ENCODE measurements at places on chromosomes 3 and 15.

DNA sequence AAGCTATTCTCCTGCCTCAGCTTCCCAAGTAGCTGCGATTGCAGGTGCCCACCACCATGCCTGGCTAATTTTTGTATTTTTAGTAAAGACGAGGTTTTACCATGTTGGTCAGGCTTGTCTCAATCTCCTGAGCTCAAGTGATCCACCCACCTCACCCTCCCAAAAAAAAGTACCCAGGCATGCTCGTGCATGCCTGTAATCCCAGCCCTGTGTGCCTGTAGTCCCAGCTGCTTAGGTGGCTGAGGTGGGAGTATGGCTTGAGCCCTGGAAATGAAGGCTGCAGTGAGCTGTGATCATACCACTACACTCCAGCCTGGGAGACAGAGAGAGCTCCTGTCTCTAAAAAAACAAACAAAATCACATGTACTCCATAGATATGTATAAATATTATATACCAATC is 176.5 kb downstream of the SOX2 start:
- DNase-seq, result no peak

DNA sequence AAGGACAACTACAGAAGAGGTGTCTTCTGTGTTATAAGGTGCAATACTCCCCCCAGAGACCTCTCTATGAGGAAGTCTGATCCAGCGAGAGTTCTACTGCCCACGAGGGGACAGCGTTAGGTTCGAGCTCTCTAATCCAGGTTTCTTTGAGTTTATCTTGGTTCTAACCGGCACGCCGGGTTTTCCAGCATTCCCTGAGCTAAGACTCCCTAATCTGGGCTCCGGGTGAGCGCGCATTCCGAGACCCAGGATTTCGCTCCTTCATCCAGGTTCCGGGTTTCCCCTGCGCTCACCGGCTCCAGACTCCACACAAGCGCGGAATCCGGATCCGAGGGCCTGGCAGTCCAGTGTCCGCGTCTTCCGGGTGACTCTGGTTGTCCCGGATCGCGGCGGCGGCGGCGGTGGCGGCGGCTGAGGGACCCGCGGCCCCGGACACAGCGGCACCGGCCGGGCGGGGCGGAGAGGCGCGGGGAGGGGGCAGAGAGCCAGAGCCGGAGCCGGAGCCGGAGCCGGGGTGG is at the start of gene ZNF609:
Gene ZNF609 (plus strand): TSS at position 373 of the 518 bp plus-strand sequence. CDS start 38,842 bp downstream, outside the sequence.
- peak; percentile 85 for DNase-seq

DNA sequence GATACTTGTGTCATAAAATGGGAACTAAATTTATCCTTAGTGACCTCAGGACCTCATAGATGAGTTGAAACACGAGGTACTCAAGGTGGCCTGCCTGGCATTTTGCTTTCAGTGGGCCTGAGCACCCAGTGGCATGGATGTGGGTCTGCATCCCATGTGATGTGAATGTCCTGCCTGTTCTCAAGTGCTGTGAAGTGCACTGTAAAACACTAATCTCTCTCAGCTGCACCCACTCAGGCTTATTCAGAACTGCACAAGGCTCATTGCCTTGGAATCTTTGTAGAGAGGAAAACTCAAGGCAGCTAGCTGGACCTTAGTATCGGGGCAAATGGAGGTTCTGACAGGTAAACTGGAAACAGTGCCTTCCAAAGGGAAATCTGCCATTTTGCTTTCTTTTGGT is 767.0 kb downstream of the TUSC7 start:
- no peak for DNase-seq

GRCh38 chr15:78450285-78450858 is 12.4 kb downstream of the IREB2 start:
- DNase-seq, result no peak

DNA sequence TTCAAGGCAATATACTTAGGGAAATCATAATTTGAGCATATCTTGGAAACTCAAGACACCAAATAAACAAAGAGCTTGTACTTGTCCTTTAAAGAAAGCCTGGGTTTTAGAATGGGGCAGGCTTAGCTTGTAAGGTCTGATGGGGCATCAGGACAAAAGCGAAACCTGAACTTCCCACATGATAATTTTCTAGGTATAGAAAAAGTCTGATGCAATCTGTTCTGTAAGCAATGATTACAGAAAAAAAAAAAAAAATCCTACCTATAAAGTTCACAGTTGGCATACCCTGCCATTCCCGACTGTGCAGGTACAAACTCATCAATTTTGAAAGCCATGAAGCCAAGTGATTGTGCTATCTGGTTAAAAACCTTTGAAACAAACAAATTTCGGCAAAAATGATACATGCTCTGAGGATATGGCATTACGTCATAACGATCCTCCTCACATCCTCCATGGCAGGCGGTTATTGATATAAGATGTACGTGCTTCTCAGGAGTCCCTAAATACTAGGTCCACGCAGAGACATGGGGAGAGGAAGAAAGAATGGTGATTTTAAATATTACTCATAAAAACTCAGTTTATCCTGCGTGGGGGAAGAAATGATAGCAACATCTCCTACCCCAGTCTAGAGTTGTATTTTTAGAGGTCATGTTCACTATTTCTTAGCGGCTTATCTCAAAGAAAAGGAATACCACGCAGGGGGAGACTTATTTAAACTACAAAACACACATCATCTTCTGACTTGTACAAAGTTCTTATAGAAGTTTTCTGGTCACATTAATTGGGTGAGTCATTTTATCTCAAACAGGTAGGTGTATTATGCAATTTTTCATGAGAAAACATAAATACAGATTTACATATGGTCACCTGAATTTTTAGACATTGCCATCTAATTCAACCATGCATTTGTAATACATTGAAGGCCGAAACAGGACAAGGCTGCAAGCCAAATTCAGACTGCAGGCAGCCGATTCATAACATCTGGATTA is 27.0 kb downstream of the MB21D2 start:
- no peak for DNase-seq

- DNase-seq, result no peak
Measured at GRCh38 chr3:31911643-31912042, 69.4 kb downstream of the OSBPL10 start.

DNA sequence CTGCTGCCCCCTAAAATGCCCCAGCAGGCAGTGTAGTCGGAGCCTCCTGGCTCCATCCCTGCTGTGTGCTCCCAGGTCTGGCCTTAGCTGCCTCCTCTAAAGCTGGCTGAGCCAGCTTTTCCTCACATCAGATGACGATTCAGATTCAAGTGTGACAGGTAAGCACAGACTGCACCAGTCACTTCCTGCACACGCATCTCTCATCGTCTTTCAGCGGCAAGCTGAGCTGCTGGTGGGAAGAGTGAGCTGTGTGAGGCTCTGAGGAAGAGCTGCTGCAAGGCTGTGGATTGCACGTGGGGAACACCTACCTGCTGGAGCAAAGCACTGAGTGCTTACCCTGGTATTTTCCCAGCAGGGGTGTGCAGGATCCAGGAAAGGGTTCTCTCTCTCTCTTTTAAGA is 88.4 kb upstream of the RPL32 start:
- no peak for DNase-seq

- no peak for DNase-seq
Measured at GRCh38 chr15:92745845-92746271, 90.3 kb upstream of the FAM174B start.

DNA sequence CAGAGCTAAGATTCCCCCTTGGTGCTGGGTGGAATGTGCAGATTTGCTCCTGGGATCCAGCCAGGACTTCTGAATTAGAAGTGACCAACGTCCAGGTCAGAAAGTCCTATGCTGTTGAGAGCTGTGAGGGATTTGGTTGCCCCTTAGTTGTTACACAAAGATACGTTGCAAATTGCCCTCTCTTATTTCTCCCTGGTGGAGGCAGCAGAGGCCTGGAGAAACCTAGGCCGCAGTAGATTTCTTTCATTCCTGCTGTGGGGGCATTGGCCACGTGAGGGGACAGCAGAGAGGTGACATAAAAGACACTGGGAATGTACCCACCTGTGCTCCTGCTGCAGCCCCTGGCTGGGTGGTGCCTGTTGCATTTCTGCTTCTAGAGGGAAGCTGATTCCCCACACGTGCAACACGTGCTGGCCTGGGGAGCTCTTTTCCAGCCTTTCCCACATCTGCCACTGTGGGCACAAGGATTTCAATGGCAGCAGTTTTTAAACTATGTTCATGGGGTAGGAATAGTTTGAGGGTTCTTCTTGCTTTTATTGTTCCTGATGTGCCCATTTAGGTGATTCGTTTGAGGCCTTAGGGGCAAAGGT is 65.7 kb downstream of the SYNM start:
- no peak for DNase-seq

- no peak for DNase-seq
Measured at GRCh38 chr3:113507501-113508067, 7.4 kb downstream of the SPICE1 start.

DNA sequence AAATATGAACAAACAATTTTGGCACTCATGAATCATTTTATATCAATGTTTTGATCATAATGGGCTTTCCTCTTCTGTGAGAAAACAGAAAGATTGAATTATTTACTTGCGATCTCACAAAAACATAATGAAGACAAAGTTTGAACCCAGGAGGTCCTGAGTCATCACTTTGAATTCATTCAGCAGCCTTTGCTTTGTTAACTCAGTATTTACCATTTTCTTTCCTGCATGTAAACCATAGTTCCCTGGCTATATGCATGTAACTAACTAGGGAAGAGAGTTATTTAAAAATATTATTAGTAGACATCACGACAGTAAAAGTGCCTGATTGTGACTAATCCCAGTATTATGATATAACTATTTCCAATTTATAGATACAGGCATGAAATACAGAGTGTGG is 1026.2 kb downstream of the PLOD2 start:
- no peak for DNase-seq

DNA sequence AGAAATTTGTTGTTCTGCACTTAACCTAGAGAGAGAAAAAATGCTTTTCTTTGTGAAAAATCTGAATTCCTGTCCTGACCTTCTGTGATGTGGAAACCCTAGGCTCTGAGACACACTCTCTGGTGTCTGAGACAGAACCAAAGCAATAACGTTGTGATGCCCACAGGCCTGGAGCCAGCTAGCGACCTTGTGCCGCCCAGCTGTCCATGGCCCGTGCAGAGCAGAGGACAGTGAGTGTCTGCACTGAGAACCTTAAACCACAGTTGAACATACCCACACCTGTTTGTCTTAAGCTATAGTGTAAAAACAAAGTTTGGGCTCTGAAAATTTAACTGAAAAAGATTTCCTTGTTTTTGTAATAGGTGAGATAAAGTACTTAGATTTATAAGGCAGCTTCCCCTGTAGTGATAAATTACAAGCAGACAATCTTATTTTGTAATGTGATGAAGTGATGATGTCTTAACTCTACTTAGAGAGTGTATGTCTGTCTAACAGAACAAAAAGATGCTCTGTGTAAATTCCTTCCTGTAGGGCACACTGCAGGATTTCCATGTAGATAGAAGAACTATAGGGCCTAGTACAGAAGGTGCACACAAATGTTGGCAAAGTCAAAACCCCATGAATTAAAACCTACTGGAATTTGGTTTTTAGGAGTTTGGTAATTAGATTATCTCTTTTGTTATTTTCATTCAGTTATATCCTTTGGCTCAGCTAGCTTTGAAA is 62.7 kb downstream of the SNRK start:
- DNase-seq, result no peak

DNA sequence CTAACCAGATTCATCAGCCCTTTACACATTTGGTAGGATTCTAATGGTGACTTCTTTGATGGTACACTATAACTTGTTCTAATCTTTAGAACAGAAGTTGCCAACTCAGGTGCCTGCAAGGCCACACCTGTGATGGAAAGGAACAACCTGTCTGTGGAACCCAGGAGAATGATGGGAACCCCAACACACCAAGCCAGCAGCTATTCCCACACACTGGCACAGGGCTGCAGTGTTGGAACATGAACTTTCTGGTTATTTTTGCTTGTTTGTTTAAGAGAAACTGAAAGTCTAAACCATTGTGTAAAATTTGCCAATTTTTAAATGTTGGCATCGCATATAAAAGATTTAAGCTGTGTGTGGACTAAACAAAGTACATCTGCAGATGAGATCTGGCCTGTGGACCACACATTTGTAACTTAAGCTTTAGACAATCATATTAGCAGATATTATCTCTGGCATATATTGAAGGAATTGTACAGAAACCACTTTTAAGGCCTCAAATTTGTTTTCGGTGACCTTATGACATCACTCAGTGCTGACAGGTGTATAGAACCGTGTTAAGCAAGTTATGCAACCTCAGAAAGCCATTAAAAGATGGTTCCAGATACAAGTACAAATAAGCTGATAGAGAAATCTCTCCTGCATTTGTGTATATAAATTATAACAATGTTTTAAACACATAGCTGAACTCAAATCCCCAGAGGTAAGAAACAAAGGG is 242.9 kb downstream of the SLC9A9 start:
- DNase-seq, result no peak

- DNase-seq, result no peak
Measured at GRCh38 chr3:87354398-87354797, 78.0 kb upstream of the POU1F1 start.

GRCh38 chr3:20905210-20905805 is 719.3 kb upstream of the SGO1 start:
- DNase-seq, result no peak

GRCh38 chr3:13588993-13589392 is 40.1 kb downstream of the FBLN2 start:
- DNase-seq, result no peak

DNA sequence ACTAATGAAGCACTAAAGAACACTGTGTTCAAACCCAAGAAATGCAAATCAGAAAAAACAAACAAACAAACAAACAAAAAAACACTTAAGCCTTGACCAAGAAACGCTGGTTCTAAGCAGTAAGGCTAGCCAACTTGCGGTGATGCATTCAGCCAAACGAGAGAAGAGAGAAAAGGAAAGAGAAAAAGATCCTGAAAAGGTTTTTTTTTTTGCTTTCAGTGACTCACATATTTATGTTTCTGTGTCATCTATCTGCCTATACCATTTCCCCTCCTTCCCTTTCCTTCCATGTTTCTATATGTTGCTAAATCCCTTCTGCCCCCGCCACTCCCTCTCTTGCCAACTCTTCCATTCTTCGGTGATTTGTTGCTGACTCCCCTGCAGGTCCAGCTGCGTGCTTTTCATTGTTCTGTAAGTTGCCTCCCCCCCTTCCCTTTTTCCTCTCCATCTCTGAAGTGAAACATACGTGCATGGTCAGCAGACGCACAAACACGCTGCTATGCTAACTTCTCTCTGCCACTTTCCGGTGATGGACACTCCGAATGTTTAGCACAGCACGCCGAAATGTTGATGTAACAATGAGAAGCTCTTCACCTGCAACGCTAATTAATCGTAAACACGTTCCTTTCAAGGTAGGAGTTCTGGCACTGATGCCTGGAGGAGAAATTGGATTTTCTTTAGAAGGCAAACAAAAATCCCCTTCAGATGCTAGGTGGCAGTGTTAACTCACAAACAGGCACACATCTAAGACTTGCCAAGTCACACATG is 154.4 kb downstream of the TUSC7 start:
- peak; percentile 58 for DNase-seq

DNA sequence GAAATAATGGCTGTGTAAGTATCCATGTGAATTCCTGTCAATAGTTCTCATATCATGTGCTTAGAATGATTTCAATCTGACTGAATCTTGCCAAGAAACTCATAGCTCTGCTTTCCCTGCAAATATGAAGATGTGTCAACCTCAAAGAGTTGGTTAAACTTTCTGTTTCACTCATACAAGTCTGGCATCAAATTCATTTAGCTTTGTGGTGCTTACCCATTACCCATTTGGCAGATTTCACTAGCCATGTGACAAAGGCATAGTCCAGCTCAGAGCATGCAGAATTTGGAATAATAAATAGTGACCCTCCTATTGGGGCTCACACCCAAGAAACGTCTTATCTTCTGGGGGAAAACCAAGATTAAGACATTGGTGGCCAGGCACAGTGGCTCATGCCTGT is 256.6 kb upstream of the TPRG1 start:
- DNase-seq, result no peak

GRCh38 chr3:183536238-183536880 is 19.1 kb downstream of the KLHL6 start:
- no peak for DNase-seq

- no peak for DNase-seq
Measured at GRCh38 chr3:29065211-29065785, 215.6 kb upstream of the RBMS3 start.
